IMR-90 (cell line): ENCODE measurements at places on chromosomes 4 and X. TPM values are rescaled to one million over a fixed set of nuclear protein-coding genes. Genes with fewer than 3 reads are reported as not detected.

GRCh38 chr4:5444918-5445517, 263.3 kb downstream of the EVC2 start:
- no peak for DNase-seq

TGIF2LX gene
- not detected in 2 replicates for total RNA-seq

- peak; percentile 50 for DNase-seq
Measured at GRCh38 chrX:20362268-20363267, 95.9 kb upstream of the RPS6KA3 start.

DGKK gene
- not detected in 2 replicates for total RNA-seq

TRIM60 gene
- total RNA-seq, result not detected in 2 replicates

GRCh38 chrX:39577985-39578869, 519.5 kb downstream of the BCOR start:
- DNase-seq, result no peak

HTRA3 gene
- 1.1 and 1.3 TPM in 2 replicates for total RNA-seq

DNA sequence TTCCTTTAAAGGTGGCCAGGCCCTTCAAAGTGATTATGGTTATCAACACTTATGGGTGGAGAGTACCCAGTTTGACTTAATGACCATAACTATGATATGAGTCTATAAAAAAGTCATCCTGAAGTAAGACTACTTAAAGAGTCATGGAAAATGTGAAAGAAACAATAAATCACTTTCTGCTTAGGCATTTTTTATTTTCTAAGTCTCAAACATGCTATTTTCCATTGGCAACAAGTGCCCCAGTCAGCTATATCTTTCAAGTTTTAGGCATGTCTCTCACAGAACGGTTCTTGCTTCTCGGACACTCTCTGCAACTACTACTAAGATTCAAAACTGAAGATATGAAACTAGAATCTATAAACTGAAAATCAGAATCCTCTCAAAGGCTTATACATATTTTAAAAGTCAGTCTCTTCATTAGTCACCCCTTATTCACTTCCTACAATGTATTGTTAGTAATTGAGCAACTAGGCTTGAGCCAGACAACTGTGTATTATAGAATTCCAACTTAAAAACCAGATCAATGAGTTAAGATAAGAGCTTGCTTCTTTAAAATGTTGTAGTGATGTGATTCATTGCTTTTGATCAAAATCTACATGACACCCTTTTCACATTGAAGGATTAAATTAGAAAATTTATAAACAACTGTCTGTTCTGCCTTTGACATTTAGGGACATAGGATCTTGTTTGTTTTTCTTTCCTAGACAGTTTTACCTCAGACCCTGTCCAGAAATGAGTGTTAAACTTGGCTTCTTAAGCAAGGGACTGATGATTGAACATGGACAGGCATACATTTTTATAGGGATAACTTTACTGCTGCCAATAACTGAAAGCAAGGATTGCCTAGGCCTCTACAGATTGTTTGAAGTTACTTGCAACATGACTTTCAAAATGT, 2.9 kb downstream of the ANTXR2 start:
- DNase-seq, result peak; percentile 56

CXCL3 gene
- total RNA-seq, result 0.18 TPM in 1 of 2 replicates, not detected in the other

DNA sequence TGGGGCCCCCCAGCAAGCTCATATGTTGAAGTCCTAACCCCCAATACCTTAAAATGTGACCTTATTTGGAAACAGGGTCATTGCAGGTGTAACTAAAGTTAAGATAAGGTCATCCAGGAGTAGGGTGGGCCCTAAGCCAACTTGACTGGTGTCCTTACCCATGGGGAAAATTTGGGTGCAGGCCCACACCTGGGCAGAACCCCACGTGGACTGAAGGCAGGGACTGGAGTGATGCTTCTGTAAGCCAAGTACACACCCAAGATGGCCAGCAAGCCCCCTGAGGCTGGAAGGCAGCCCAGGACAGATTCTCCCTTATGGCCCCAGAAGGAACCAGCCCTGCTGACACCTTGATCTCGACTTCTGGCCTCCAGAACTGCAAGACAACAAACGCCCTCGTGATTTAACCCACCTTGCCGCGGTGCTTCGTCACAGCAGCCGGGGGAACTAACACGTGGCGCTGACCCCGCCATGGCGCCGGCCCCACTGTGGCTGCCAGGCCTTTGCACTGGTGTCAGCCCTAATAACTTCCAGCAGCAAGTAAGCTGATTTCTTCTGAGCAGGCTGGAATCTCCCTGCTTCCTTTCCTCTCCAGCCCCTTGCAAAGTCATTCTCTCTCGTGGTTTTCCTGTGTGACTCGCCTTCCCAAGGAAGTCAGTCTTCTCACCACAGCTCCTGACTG, 23.2 kb upstream of the MXD4 start:
- DNase-seq, result peak; percentile 79

ZFP42 gene
- not detected in 2 replicates for total RNA-seq

DNA sequence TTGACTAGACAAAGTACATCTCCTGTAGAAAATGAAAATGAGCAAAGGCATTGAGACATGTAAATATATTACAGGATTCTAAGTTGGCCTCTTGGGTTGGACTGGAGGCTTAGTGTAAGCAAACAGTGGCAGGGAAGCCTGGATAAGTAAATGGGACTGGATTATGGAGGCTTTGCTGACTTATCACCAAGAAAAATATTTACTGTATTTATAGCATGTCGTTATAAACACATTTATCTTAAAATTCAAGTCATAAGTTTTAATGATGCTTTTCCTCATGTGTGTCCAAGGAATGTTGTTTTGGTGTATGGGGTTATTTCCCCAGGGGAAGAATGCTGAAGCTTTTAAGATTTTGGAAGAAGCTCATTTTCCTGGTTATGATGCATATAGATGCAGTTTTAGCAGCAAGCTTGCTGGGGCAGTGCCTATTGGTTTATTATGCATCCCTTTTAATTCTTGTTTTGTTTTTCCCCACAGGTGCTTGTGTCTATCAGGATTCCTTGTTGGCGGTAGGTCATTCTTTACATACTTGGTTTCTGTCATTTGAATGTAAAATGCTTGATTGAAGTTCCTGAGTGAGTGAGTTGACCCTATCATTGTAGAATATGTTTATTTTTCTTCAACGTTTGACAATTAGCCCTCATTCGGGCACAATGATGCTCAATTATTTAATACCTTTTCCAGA, 8.5 kb downstream of the FRAS1 start:
- no peak for DNase-seq

GRCh38 chr4:77922158-77923094, 59.8 kb downstream of the MRPL1 start:
- peak; percentile 83 for DNase-seq

GRCh38 chr4:110270492-110271197, 72.2 kb upstream of the ELOVL6 start:
- DNase-seq, result peak; percentile 67

COX7B2 gene
- not detected in 2 replicates for total RNA-seq

PQBP1 gene
- total RNA-seq, result 120 and 124 TPM in 2 replicates

CD40LG gene
- total RNA-seq, result not detected in 2 replicates

GRCh38 chrX:131225078-131225477, 64.0 kb downstream of the IGSF1 start:
- no peak for DNase-seq

DNA sequence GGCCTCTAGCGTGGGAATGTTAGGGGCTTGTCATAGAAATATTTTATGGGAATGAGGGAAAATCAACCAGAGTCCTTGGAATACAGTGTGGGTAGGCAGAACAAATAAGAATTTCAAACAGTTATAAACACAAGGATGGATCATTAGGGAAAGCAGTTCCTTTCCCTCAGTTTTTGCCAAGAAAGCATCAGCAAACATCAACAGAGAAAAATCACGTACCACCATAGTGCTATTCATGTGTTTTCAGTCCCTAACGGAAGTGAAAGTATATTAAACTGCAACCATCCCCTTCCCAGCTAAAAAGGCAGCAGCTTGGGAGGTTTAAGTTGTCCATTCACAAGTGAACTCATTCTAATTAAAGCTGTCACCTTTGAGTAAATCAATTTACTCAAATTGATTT, 334.4 kb upstream of the PCDH18 start:
- peak; percentile 33 for DNase-seq

SAGE1 gene
- total RNA-seq, result not detected in 2 replicates

- DNase-seq, result peak; percentile 95
Measured at GRCh38 chr4:7805533-7806337, 133.9 kb downstream of the AFAP1 start.

FAM114A1 gene
- 507 and 649 TPM in 2 replicates for total RNA-seq

DNA sequence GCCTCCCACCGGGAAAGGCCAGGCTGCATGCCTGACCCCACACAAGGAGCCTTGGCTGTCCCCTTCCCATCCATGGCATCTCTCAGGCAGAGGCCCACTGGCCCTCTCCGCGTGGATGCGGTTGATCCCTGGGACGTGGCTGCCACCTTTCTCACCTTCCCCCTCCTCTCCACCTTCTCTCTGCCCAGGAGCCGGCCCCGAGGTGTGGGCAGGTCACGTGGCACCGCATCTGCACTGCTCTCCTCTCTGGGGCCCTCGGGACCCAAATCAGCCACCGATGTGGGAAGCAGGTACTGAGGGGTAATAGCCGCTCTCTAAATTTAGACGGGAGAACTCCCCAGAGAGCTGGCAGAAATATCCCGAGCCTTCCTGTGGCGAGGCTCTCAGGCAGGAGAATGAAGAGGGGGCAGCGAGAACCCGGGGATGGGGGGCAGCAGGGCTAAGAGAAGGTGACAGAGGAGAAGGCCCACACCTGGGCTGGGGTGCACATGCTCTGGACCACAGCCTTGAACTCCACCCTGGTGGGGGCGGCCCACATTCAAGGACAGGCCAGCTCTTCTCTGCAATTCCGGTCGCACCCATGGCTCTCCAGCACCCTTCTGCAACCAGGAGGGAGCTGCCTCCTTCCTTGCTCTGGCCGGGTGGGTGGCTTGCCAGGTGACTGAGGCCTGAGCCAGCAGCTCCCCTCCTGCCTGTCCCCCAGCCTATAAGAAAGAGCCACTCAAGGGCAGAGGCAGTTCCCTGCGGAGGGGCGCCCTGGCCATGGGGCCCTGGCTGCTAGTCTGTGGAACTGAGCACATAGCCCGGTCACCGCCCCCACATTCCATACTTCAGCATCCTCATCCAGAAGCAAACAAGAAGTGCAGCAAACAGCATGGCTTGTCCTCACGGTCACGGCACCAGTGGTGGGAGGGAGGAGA, 9.6 kb upstream of the DUSP9 start:
- no peak for DNase-seq

GRCh38 chr4:78409612-78410202, 141.9 kb upstream of the ANXA3 start:
- no peak for DNase-seq

DNA sequence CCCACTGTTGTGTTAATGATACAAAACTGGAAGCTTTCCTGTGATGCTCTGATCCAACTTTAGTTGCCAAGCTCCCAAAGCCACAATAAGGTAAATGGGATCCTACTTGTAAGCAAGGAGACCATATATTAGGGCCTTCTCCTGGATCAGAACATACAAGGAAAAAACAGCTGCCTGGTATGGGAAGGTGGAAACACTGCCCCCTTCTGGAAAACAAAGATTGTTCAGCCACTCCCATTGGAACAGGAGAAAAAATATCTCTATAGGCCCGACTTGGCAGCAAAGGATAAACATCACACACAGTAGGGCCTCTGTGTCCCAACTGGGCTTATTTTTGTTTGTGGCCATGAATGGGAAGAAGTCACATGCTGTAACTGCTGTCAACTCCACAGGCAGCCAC, 166.5 kb downstream of the TBX22 start:
- no peak for DNase-seq

GPC4 gene
- total RNA-seq, result 0.54 and 0.56 TPM in 2 replicates

- no peak for DNase-seq
Measured at GRCh38 chr4:26907731-26908599, 47.3 kb downstream of the STIM2 start.

GRCh38 chrX:134801267-134801666, 143.0 kb upstream of the PLAC1 start:
- peak; percentile 32 for DNase-seq

DNA sequence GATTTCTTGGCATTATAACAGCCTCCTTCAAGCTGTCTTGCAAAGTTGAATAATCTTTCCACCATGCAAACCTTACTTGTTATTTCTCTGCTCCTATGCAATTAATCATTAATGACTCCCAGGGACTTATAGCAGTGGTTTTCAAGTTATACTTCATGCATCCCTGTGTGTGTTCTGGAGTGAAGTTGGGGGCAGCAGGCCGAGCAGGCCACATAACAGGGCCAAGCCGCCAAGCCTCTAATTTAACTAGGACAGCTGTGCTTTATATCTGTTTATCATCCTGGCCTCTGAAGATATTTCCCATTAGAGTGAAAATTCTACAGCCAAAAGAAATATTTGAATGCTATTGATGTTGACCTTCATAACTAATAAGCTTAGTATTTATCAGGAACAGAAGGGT, 133.5 kb upstream of the PAK3 start:
- DNase-seq, result no peak

DNA sequence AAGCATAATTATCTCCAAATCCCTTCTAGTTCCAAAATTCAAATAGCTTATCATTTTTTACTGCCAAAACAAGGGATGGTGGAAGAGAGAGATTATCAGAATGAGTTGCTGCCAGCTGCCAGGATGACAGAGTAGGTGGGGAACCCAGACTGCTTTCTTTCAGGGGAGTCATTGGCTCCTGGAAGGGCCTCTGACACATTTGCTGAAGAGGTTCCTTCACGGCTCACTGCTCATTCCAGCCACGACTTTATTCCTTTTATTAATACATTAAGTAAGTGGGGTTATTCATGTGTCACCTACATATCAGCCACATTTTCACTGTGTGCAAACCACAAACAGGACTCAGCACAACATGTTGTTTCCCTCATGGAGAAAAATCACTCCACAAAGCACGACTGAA, 12.7 kb upstream of the SMIM43 start:
- DNase-seq, result no peak

USP17L15 gene
- total RNA-seq, result not detected in 2 replicates

SOX3 gene
- not detected in 2 replicates for total RNA-seq

- no peak for DNase-seq
Measured at GRCh38 chrX:35382966-35383365, 415.2 kb upstream of the MAGEB16 start.

GRCh38 chr4:17038510-17039176, 140.2 kb upstream of the LDB2 start:
- DNase-seq, result no peak

- DNase-seq, result no peak
Measured at GRCh38 chr4:139853309-139853708, 187.7 kb downstream of the MGST2 start.

- DNase-seq, result no peak
Measured at GRCh38 chrX:20519146-20519545, 252.4 kb upstream of the RPS6KA3 start.

- DNase-seq, result no peak
Measured at GRCh38 chr4:156958276-156959074, 13.1 kb downstream of the PDGFC start.

SUPT20HL2 gene
- not detected in 2 replicates for total RNA-seq

DNA sequence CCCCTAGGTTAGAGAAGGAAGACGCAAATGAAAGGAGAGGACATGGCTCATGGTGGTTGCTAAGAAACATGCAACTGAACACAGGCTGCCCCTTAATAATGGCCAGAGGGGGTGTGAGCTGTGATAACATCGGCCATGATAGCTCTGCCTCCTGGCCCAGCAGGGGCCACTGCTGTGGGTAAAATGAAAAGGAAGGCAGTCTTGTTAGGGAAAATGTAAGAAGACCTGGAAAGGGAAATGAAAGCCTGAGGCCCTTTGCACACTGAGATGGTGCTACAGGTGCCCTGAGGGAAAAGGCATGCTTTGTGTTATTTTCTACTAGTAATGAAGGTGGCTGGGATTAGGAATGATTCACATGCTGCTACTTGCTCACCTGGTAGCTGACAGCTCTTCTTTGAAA, 123.6 kb upstream of the MID1 start:
- no peak for DNase-seq
